ENCODE measurements at places on chromosomes 7 and 10.

- no peak for DNase-seq
These were observed 100.8 kb downstream of the ARHGAP21 start for GRCh38 chr10:24622781-24623301.

- DNase-seq: no peak
These were observed 36.9 kb downstream of the ZPBP start for GRCh38 chr7:50056131-50056530.

DNA sequence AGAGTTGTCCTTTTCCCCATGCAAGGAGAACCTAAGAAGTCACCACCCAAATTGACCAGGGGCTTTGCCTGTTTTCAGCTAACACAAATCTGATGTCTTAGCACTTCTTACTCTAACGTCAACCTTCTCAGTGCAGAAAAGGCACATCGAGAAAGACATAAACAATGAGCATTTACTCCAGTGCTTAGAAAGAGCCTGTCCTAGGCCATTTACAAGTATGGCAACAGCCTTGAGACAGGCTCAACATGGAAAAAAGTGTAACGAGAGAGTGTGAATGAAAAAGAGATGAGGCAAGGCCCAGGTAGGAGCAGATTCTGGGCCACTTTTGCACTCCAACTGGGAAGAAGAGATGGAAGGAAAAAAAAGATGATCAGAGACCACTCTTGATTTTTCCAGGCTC is 54.4 kb downstream of the CPED1 start:
- DNase-seq: no peak

GRCh38 chr7:112880818-112881418 is 90.7 kb upstream of the TMEM168 start:
- DNase-seq: no peak

DNA sequence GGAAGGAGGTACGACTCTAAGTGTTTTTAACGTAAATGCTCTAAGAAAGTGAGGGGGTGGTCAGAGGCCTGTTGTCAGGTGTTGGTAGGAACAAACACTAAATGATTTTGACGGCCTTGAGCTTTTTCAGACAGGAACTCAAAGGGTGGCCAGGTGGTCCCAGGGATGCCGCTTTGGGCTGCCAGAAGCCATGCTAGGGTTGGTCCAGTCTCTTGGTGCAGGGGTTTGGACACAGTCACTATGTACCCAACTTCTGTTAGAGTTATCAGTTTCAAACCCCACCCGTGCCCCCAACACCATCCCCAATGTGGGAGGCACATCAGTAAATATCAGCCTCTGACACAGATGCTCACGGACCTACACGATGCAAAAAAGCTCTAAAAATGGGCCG is 9.3 kb downstream of the ATP6V0E2 start:
- DNase-seq: no peak

DNA sequence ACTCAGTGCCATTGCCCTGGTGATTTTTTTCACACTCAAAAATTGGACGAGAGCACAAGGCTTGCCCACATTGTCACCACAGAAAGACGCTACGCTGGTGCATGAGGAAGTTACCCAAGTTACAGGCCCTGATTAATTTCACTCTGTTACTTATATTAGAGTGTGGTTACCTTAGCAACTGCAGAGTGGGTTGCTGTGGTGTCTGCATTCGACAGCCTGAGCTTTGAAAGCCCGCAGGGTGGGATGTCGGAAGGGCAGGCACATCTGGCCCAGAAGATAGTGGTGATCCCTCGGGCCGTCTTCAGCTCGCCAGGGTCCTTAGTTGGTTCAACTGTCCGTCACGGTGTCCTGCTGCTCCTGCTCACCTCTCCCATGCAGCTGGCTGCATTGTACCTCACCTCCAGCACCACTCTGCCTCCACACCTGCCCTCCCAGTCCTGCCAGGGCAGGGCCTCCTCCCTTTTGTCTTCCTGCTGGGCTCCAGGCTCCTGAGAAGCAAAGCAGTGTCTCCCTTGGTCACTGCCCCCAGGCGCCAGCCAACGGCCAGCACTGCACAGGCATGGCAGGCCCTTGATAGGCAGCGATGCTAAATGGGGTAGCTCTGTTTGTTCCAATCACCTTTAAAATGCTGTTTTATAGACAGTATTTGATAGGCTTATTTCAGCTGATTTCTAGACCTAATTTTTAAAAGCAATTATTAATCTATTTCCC is 167.2 kb downstream of the EBF3 start:
- DNase-seq: no peak

GRCh38 chr10:9060314-9060713 is 1005.8 kb downstream of the GATA3 start:
- no peak for DNase-seq

DNA sequence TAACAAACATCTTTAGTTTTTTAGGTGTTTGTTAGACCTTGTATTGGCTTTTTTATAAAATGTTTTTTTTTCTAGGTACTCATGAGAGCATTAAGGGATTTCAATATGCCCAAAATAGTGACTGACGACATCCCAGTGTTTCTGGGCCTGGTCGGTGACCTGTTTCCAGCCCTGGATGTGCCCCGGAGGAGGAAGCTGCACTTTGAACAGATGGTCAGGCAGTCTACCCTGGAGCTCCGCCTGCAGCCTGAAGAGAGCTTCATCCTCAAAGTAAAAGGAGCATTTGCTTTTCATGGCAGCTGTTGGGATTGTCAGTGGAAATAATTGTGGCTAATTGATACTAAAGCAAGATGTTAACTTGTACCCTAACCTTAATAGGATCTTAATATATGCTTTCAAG is 161.5 kb downstream of the DNAH11 start:
- no peak for DNase-seq

DNA sequence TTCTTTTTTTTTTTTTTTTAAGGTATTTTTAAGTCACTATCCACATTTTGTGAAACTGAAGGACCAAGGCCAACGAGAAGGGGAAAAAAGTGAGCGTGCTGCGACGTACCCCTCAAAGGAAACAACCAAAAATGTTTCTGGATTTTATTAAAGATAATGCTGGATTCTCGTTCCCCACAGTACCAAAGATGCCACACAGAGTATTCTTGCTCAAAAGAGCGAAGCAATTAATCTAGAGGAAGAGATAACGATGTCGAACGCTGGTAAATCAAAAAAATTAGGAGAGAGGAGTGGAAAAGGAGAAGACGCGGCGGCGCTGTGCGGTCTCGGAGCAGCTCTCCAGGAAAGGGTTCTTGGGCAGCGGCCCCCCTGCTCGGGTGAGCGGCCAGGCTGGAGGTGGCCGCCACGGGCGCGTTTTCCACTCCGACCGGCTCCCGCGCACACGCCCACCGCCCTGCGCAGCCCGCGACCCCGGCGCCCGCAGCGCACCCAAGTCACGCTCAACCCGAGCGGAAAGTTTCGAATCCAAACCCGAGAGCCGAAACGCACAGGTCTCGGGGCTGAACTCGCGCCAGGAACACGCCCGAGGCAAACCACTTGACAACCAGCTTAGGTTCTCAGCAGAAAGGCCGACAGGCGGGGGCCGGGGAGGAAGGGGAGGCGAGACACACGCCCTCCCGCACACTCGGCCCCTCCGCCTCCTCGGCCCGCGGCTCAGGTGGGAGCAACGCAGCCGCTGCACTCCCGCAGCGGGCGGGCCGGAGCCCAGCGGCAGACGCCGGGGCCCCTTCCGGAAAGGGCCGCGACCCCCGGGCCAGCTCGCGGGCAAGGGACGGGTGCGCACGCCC is 989 bp downstream of the SRPK2 start:
- DNase-seq: peak; percentile 48

DNA sequence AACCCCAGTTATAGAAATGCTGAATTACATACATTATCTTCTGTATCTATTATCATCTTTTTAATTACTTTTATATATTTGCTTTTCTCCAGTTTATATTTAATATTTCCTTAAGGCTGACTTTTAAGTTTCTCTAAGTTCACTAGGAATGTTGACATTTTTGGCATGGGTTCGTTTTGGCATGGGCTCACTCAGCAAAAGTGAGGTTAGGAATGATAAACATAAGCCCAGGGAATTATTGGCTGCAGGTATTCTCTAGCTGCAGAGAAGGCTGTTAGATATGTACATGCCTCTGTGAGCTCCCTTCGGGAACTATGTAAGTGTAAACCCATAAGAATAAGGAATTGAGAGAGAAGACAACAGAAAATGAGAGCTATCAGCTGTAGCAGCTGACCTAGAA is 63.6 kb upstream of the RAB18 start:
- DNase-seq: no peak

DNA sequence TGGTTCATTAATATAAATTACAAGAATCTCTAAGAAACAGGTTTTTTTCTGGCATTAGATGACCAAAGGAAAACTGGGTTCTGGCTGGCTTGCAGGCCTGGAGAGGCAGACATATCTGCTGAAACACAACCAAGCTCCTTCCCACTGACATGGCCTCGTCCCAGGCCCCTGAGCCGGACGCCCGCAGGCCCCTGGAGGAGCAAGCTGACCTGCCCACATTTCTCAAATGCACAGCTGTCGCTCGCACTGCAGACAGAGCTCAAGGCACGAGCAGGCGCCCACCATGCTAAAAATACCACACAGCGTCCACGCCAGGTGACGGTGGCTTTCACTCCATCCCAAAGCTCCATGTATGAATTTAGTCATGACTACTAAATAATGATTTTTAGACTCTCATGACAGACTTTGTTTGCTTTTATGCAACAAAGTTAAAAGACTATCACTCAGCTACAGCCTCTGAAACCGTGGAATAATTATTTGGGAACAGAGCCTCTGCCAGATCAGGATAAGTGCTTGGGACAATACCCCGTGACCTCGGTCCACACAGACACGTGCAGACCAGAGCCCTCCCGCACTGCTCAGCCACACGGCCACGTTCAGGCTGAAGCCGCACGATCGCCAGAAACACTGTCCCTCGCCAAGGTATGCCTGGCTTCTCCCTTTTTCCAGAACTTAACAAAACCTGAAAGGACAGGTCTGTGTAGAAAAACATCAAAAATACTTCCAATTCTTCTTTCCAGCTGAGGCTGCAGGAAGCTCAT is 71.1 kb downstream of the DIP2C start:
- DNase-seq: no peak

- DNase-seq: no peak
These were observed 728.8 kb downstream of the TYW1 start for GRCh38 chr7:67725423-67725822.

- no peak for DNase-seq
These were observed 91.5 kb upstream of the EFCAB10 start for GRCh38 chr7:105672801-105673200.

GRCh38 chr7:7971308-7972040 is 2.9 kb downstream of the GLCCI1 start:
- DNase-seq: no peak

DNA sequence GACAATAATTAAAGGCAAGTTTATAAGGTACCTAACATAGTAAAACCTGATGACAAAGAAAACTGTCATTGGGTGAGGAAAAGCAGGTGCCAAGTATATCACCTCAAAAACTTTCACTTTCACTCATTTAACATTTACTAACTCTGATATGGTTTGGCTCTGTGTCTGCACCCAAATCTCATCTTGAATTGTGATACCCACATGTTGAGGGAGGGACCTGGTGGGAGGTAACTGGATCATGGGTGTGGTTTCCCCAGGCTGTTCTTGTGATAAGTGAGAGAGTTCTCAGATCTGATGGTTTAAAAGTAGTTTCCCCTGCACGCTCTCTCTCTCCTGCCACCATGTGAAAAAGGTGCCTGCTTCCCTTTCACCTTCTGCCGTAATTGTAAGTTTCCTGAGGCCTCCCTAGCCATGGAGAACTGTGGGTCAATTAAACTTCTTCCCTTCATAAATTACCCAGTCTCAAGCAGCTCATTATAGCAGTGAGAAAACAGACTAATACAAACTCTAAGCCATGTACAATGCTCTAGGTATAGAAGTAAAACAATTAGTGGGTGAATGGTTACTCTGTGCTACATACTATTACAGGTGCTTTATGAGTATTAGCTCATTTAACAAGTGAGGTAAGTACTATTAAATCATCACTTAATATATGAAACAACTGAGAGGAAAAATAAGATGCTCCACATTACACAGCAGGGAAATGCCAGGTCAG is 199.0 kb downstream of the CHCHD3 start:
- peak; percentile 18 for DNase-seq

GRCh38 chr7:75639071-75639885 is 99.5 kb downstream of the HIP1 start:
- peak; percentile 23 for DNase-seq

DNA sequence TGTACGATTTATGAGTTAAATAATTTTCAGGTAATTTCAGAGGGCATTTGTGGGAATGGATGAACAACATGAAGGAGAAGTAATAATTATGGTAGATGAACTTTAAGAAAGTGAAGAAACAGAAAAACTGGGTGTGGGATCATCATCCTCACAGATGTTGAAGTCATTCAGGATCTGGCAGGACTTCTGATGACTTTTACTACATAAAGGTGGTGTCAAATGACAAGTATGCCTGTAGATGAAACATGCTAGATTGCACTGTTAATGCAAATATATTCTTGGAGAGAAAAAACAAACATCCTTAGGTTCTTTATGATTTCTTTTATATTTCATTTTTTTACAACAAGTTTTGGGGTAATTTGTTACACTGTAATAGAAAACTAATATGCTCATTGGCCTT is 230.2 kb downstream of the PCLO start:
- DNase-seq: no peak

- DNase-seq: peak; percentile 51
These were observed 498 bp downstream of the NDST2 start for GRCh38 chr10:73810735-73811465.

GRCh38 chr10:96496281-96496925 is 17.3 kb downstream of the TLL2 start:
- no peak for DNase-seq

GRCh38 chr10:7610651-7611389 is 55.9 kb downstream of the ITIH5 start:
- no peak for DNase-seq

DNA sequence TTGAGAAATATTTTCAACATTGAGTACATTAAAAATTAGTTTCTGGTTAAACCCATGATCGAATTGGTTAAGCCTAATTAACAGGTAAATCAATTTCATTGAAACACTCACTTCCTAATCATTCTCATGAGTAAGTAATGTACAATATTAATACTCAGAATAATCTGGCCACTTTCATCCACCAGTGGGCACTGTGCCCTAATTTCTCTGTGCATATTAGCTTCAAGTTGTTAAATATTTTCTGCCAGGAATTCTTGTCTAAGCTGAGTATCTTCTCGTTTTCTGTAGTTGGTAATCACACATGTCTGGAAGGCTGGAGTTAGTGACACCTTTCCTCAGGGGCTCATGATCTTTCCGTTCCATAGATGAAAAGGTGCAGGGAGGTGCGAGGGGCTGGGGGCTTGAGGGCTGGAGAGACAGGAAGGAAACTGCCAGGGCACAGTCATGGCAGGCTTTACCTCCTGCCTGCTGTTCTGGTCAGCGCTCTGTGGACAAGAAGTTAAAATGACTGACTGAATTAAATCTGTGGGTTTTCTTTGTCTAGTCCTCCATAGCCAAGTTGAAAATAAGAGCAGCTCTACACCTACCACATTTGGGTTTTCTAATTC is 71.9 kb downstream of the WIPF3 start:
- peak; percentile 19 for DNase-seq

Data from CD4-positive, alpha-beta T cell treated with Interleukin-15 for 4 hours (primary cell).